ENCODE measurements at places on chromosomes 16 and 17.

GRCh38 chr17:142102-142661 is 4.8 kb downstream of the SCGB1C2 start:
- DNase-seq, result peak; percentile 41

- no peak for DNase-seq
These were observed 5.8 kb downstream of the MAPT start for GRCh38 chr17:45900136-45900535.

DNA sequence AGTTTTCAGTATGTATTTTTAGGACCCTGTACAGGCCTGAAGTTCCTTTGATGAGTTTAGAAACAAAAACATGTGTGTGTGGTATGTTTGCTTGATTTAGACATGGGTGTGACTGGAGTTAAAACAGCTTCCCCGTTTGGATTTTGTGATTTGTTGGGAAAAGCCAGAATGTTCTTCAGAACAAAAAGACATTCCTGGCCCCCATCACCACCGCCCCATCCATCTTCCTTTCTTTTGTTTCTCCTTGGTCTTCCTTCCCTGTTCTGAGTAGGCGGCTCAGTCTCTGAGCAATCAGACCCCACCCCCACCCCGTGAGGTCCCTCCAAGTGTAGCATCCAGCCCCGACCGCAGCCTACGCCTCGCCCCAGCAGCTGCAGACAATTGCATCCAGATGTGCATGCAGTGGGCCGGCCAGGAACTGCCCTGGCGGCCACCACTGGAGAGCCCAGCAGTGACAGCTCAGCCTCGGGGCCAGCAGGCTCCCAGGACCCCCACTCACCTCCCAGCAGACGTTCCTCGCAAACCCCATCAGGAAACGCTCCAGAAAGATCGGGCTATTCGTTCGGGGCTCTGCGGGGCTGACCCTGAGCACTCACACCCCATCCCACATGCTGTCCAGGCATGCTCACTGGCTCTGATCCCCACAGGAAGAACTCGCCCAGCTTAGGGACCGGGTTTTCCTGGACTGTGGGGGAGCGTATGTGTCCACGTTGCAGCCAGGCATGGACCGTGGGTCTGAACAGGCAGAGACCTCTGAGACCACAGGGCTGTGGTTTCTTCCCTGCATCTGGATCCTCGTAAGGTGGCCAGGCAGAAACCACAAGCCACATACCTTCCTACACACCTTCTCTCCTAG is 99.8 kb upstream of the CDH5 start:
- DNase-seq, result peak; percentile 15

DNA sequence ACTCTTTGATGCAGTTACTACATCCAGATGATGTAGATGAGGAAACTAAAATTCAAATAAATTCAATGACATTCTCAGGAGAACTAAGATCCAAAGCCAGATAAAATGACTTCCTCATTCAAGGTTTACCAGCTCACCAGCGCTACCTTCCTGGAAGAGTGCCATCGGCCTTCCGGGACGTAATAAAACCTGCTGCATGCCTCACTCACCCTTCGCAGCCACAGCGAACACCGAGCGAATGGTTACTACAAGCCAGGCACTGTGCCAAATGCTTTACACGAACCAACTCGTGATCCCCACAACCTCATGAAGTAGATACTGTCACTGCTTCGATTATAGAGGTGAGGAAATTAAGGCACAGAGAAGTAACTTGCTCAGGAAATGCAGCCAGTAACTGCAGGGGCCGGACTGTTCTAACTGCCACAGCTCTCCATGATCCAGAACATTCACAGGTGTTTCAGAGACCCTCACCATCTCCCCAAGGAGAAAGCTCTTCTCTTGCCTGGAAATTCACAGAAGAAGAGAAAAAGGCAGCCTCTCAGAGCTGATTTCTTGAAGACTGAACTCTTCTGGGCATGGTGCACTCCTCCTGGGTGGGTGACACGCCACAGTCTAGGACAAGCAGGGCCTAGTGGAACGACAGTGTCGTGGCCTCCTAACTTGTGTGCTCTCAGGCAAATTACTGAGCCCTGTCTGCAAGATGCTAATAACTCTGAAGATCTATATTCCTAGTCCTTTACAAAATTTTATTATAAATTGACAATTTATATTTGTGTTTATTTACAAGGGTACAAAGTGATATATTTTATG is 46.8 kb downstream of the HIC1 start:
- DNase-seq, result peak; percentile 94

DNA sequence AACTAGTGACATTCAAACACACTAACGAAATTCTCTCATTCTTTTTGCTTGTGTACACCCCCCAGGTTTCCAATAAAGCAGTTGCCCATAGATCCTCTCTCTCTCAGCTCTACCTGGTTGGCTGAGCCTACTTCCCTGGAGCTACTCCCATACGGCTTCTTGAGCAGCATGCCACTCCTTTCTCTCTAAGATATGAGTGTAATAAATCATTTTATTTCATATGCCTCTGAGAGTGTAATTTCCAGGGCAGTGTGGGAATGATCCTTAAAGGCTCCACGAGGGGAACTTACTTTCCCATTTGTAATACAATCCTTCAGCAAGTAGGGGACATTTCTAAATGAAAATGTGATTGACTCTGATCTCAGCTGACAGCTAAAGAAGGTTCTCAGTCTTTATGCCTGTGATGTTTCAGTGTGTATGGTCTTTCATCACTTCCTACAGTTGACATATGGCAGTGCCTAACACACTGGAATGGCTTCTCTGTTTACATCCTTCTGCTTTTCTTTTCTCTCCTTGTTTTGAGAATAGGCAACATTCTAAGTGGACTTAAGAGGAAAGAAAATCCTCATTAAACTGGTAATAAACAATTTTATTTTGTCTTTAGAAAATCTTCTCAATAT is 1194.3 kb upstream of the CDH8 start:
- DNase-seq, result no peak
